ENCODE measurements at places on chromosomes 6 and 20. TPM values are rescaled to one million over a fixed set of nuclear protein-coding genes. Genes with fewer than 3 reads are reported as not detected.

The FAM217B gene
- 19.6 TPM for polyA plus RNA-seq

The NAPB gene
- polyA plus RNA-seq = 5.8 TPM

The TFAP2D gene
- polyA plus RNA-seq = not detected

The MAFB gene
- 12.3 TPM for polyA plus RNA-seq

The FAM209B gene
- not detected for polyA plus RNA-seq

The LY6G6C gene
- polyA plus RNA-seq = not detected

The DEFB124 gene
- 0.41 TPM for polyA plus RNA-seq

The C20orf141 gene
- polyA plus RNA-seq = not detected

Measured in muscle of leg (tissue), 16 donors.